ENCODE measurements at places on chromosomes 2 and 18.
A peak's percentile ranks its signal among the peaks of the same experiment; 100 is the strongest.

DNA sequence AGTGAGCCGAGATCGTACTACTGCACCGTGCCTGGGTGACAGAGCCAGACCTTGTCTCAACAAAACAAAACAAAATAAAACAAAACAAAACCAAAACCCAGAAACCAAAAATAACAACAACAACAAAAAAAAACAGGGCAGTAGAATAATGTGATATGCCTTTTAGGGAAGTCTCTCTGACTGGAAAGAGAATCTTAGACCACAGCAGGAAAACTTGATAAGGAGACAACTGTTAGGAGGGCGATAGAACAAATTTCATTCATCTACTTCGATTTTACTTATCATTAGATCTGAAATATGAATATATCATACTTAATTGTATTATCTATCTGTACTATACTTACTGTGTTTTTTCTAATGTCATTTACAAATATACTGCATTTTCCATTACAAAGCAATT is 109.0 kb upstream of the CNTNAP5 start:
- DNase-seq = no peak

GRCh38 chr2:20398956-20399567 is 47.8 kb upstream of the RHOB start:
- DNase-seq = no peak

GRCh38 chr2:138274421-138275291 is 226.9 kb upstream of the SPOPL start:
- DNase-seq = no peak

- DNase-seq = no peak
These were observed 65.4 kb downstream of the PID1 start for GRCh38 chr2:229205704-229206103.

DNA sequence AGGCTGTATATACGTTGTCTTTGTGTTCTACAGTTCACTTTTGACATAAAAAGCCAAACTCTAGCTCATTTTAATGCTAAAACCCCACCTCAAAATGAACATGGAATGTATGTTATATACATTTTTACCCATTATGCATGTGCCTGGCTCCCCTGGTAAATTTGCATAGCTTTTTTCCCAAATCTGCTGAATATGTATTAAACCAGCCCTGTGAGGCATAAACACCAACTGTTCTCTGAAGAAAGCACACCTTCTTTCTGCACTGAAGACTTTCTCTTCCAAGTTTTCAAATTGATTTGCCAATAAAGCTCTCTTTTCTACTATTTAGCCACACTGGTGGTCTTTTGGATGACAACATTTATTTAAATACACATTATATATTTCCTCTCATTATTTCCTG is 549.4 kb downstream of the TRIB2 start:
- DNase-seq = no peak

- DNase-seq = no peak
These were observed 34.5 kb downstream of the DTNA start for GRCh38 chr18:34744569-34744968.

DNA sequence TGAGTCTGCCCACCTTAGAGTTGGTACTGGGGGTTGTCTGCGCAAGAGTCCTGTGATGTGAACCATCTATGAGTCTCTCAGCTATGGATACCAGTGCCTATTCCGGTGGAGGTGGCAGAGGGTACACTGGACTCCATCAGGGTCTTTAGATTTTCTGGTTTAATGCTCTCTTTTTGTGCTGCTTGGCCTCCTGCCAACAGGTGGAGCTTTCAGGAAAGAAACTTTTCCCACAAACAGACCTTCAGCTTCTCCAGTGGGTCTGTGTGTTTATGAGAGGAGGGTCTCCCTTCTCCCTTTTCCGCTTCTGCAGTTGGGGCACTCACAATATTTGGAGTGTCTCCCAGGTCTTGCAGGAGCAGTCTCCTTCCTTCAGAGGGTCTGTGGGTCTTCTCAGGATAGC is 1721.9 kb upstream of the SLC39A10 start:
- DNase-seq = no peak

- no peak for DNase-seq
These were observed 693.9 kb upstream of the ID2 start for GRCh38 chr2:7987992-7988391.

DNA sequence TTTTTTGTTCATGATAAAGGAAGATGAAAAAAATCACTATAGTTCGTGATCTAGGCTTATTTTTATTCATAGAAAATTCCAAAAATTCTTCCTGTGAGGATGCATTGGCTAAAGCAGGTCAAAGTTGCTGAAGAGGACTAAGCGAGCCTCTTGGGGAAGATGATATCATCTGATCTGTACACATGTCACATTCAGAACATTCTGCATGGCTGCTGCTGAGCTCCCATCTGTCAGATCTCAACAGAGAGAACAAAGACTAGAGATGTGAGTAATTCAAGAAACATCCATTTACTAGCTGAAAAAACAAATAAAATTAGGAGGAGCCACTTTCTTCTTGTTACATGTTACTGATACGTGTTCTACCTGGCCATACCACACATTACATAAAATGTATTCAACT is 518.6 kb upstream of the FSIP2 start:
- DNase-seq = peak; percentile 3

GRCh38 chr2:176812246-176812775 is 400.3 kb upstream of the HNRNPA3 start:
- DNase-seq = no peak

Measured in RWPE1 (cell line).